ENCODE measurements at places on chromosomes 11 and 22.
A peak's percentile ranks its signal among the peaks of the same experiment; 100 is the strongest.

DNA sequence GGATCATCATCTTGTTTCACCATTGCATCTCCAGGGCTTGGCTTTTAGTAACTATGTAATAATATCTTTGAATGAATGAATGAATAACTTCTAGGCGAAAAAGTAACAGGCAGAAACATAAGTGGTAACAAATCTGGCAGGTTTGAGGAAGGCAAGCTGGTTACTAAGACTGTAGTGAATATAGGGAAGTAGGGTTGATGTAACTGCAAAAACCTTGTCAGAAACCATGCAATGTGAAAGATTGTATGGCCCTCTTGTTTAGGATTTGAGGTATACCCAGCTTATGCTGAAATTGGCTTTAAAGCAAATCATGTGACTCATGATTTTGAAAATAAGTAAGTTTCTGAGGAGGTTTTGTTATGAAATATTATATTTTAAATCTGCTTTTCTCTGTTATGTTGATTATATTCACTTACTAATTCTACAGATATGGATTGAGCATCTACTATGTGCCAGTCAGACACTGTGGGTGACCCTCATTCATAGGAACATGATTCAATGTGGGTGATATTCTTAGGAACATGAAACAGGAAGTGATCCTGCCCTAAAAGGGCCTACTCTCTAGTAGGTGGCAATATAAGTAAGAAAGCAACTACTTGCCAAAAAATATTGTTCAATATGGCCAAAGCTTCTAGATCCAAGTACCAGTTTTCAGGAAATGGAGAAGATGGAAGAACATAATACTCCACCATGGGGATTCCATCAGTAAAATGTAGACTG is 115.5 kb upstream of the CCDC90B start:
- DNase-seq: no peak

DNA sequence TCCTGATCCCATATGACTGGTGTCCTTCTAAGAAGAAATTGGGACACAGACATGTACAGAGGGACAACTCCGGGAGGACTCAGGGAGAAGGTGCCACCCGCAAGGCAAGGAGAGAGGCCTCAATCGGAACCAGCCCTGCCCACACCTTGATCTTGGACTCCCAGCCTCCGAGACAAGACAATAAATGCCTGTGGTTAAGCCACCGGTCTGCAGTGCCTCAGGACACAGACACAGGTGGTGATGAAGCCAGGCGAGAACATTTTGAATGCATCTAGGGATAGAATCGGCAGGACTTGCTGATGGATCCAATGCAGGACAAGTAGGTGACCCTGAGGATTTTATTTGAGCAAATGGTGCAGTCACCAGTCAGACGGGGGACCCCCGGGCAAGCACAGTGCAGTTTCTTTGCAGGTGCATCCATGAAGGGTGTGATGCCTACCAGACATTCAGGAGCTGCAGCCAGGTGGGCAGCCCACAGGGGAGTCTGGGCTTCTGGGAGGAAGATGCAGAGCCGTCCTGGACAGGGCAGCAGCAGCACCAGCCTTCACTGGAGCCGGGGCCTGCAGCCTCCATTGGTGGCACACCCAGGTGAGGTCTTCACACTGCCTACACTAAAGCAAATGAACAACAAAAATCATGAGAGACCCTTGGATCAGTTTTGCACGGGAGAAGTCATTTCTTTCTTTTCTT is 20.2 kb upstream of the SEPTIN5 start:
- no peak for DNase-seq

DNA sequence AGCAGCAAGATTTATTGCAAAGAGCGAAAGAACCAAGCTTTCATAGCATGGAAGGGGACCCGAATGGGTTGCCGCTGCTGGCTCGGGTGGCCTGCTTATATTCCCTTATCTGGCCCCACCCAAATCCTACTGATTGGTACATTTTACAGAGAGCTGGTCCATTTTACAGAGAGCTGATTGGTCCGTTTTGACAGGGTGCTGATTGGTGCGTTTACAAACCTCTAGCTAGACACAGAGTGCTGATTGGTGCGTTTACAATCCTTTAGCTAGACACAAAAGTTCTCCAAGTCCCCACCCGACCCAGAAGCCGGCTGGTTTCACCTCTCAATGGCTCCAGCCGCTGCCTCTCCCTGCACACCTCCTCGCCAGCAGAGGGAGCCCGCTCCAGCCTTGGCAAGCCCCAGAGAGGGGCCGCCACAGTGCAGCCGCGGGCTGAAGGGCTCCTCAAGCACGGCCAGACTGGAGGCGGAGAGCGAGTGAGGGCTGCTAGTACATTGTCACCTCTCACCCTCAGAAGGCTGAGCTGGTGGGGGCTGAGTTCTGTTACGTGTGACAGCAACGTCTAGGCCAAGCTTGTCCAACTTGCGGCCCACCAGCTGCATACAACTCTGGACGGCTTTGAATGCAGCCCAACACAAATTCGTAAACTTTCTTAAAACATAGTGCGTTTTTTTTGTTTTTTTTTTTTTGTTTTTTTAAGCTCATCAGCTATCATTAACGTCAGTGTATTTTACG is 8.7 kb downstream of the PTH start:
- no peak for DNase-seq

DNA sequence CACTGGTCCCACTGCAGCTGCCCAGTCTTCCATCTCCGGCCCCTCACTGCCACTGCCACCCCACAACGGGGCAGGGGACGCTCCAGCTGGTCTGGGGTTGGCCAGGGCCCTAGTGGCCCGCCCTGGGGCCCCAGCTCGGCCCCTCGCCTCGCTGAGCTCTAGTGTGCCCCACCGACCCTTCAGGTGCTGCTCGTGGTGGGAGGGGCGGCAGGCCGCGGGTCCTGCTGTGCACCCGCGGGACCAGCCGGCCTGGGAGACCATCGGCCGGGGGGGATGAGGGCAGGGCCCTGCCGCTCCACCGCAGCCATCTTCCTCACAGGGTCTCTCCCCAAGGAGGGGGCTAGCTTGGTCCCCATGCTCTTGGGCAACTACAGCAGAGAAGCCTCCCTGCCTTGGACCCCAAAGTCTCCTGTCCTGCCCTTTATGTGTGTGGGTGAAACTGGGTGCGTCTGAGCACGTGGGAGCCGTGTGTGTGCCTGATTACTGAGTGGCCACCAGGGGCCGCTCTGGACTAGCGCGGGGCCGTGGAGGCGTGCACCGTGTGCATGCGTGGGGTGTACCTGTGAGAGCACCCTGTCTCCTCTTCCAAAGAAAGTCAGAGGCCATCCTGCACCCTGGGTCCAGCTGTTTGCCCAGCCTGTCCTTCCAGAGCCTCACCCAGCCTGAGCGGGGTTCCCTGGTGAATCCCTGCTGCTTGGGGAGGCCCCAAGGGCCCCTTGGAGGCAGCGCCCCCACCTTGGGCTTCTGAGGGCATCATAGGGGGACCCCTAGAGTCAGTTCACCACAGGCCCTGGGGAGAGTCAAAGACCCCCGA is 6.0 kb upstream of the ACR start:
- peak; percentile 86 for DNase-seq

DNA sequence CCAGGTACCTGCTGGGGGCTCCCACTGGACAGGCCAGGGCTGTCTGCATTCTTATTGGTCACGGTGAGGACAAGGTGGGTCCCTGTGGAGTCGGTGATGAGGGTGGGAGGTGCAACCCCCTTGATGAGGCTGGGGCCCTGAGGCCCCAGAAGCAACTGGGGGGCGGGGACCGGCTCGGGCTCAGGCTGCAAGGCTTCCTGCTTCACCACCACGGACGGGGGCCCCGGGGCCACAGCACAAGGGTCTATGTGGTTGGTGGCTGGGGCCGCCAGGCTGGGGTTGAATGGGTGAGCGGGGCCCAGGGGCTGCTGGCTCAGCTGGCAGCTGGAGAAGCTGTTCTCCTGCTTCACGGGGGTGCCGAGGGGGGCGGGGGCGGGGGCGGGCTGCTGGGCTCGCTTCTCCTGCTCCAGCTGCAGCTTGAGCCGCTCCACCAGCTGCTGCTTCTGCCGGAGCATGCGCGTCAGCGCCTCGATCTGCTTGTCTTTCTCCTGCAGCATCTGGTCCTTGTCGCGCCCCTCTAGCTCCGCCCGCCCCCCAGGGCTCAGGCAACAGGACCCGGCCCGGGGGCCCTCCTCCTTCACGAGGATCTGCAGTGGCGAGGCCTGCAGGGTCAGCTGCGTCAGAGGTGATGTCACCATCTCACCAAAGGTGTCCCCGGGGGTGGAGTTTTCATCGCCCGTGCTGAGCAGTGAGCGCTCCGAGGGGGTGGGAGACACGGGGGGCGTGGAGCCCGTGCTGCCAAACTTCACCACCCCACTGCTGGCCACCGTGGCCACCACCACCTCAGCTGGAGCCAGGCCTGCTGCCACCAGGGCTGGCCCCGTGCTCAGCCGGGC is 48.2 kb downstream of the SGSM3 start:
- no peak for DNase-seq

GRCh38 chr11:59562292-59562691 is 51.0 kb downstream of the OR4D9 start:
- no peak for DNase-seq

DNA sequence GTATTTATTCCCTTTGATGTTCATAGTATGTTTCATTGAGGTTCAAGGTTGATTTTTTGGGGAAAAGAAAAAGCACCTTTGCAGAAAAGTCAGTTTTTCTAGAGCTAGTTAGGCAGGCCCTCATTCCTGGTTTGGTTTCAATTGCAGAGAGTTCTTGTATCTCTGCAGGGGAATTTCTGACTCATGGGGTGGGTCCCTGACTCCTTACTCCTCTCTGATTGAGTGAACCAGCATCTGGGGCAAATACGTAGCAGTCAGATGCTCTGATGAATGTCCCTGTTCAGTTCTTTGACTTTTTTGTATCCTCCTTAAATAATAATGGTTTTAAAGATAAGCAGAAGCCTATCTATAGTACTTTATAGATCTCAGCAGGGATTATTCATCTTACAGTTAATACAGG is 7.7 kb upstream of the NCR3LG1 start:
- DNase-seq: no peak

- DNase-seq: no peak
Observed at GRCh38 chr11:48087974-48088681, 107.8 kb downstream of the PTPRJ start.

- DNase-seq: no peak
Observed at GRCh38 chr11:97279341-97279740, 889.5 kb downstream of the JRKL start.

All from GM19239 (cell line).